RWPE2 (cell line): ENCODE measurements at places on chromosomes 7 and 10.
A peak's percentile ranks its signal among the peaks of the same experiment; 100 is the strongest.

GRCh38 chr10:90222372-90222771 is 521.0 kb downstream of the KIF20B start:
- no peak for DNase-seq

DNA sequence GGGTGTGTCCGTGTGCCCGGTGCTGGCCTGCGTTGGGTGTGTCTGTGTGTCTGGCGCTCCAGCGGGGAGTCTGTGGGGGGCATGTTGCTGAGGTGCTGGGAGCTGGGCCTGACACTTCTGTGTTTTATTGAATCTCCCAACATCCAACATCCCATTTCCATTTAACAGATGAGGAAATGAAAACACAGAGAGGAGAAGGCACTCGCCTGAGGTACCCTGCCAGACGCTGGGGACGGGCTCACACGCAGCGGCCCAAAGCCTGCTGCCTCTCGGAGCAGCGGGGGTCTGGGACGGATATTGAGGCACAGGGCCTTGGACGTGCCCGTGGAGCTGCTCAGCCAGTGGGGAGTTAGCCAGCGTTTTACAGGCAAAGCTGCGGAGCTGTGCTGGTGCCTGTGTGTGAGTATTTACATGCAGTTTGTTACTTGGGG is 133.9 kb downstream of the DNAJB6 start:
- no peak for DNase-seq

- no peak for DNase-seq
Observed at GRCh38 chr10:14259696-14260566, 70.8 kb downstream of the FRMD4A start.

GRCh38 chr7:91533996-91534395 is 269.8 kb downstream of the FZD1 start:
- no peak for DNase-seq

GRCh38 chr10:131944412-131944811 is 37.3 kb downstream of the BNIP3 start:
- DNase-seq: peak; percentile 24

DNA sequence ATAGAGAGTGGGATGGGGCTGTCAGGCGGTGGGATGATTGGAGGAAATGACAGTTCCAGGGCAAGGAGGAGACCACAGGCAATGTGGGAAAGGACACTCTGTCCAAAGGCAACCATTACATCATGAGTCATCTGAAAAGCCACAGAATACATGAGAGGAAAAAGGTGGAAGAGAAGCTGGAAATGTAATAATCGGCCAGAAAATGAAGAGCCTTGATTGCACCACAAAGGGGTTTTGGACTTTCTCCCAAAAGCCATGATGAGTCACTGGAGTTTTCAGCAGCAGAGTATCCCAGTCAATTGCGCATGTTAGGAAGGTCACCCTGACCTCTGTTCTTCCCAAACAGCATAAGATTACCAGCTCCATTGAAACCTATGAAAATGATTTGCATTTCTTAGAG is 222.0 kb downstream of the LHFPL3 start:
- no peak for DNase-seq

GRCh38 chr10:124709861-124710260 is 34.3 kb downstream of the FAM53B start:
- no peak for DNase-seq

DNA sequence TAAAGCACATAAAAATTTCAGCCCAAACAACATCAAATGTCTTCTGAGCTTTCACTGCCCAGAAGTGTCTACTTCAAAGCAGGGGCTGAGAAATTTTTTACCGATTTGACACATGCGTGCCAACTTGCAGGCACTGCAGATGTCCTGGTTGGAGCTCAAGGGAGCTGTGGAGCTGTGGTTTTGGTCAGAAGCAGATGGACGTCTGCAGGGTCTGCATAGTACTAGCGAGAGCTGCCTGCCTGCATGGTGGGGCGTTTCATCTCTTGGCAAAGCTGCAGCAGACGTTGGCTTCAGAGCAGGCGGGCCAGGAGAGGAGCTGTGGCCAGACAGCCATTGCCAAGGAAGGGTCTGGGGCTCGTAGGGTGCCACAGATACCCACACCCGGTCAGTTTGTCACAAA is 296.7 kb downstream of the GLRX3 start:
- DNase-seq: no peak

GRCh38 chr7:142585425-142585824 is 163.8 kb upstream of the PRSS1 start:
- DNase-seq: no peak

DNA sequence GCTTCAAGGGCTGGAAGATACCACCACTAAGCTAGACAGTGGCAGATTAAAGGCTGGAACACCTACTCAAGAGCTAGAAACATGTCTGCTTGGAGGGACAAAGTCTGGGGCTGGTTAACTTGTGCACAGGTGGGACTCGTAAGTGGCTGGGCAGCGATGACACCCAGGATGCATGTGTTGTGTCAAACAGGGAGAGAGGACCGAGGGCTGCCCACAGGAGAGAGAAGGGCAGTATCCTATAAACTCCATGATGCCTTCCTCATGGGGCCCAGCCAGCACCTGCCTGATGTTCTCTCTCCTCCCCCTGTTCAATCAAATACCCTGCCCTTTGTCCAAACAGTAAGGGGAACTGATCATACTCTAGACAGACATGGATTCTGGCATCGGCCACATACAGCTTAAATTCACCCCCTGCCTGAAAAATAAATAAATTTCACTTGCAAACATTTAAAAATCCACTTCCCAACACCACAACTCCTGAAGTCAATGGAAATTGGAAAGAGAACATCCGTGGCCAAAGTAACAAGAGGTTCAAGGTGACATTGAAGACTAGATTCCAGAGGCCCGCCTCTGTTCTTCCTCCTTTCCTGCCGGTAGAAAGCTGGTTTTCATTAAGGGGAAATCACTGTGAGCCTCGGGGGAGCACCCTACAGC is 50.6 kb downstream of the CHST15 start:
- DNase-seq: no peak

DNA sequence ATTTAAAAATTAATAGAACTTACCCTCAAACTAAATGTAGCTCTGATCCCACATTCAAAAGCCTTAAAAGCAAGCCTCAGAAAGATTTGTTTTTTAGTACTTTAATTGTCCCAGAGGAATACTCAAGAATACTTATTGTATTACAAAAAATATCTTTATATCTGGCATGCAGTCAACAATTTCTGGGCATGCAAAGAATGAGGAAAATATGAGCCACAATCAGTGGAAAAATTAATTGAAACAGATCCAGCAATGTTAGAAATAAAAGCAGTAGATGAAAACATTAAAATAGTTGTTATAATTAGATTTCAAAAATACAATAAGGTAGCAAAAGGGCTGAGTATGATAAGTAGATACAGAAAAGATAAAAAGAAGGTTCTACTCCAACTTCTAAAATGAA is 154.7 kb downstream of the PON1 start:
- no peak for DNase-seq

DNA sequence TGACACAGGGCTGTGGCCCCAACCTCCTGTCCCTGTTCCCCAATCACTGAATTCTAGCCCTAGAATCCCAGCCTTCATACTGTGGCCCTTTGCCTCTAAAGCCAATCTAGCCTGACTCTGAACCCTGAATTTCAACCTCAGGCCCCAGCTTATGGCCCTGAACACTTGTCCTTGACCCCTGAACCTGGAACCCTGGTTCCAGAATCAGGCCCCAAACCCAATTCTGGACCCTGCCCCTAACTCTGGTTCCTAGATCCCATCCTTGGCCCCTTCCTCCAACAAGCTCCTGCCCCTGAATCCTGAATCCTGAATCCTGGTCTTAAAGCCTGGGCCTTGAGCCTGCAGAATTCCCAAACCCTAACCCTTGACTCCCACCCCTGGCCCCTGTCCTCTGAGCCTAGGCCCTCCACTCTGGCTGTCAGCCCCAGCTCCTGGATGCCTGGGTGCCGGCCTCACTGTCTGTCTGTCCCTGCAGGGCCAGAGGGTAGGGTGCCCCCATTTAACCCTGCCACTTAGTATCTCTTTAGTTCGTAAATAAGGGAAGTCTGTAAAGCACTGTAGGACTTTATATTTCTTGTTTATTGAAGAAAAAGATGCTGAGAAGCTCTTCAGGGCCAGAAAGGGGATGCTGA is 1.3 kb downstream of the INPP5A start:
- peak; percentile 39 for DNase-seq

DNA sequence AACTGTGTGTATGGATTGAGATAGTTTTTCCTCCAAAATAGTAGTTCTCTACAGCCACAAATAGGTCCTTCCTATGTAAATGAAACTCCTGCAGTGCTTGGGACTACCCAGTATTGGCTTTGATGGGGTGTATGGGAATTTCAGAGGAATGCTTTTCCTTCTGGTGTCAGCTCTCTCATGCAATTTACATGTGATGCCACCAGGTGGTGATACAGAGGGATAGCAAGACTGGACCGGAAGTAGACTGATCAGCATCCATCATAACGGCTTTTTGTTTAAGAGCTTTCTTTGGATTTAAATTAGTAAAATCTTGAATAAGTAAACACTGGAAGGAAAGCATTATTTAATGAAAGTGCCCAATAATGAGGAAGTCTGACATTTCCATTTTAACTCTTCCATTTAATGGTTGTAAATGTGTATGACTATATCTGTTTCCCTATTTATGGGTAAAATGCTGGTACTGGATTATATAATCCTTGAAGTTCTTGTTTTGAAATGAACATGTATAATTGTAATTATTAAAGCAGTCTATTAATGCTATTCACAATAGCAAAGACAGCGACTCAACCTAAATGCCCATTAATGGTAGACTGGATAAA is 22.7 kb downstream of the DYNC1I1 start:
- no peak for DNase-seq

DNA sequence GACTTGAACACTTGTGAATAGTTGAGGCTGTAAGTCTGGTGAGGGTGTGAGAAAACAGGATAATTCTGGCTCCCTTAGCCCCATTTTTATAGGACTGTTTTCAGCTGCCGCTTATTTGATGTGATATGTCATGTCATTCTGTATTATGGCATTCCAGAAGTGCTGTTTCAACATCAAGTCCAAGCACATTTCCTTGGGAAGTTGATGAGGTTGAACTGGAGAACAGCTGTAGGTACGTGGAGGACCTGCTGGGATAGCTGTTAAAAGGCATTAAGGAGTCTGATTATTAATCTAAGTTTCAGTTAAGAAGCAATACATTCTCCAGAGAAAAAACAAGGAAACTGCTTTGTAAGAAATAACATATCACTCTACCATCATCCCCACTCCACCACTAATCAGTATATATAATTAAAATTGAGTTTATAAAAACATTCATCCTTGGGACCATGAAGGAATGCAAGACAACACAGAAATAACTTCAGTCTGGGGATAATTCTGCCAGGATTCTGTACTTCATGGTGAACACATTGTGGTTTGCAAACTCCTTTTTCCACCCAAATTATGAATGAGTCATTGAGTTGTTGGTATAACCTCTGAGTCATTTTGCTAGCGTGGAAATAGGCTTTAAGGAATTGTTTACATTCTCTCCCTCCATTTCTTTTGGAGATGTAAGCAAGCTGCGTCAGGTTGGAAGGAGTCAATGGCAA is 39.9 kb upstream of the TMEM229A start:
- no peak for DNase-seq

GRCh38 chr10:7856678-7857077 is 38.4 kb downstream of the TAF3 start:
- DNase-seq: no peak

- DNase-seq: no peak
Observed at GRCh38 chr7:128666200-128666599, 5.9 kb upstream of the GARIN1A start.

DNA sequence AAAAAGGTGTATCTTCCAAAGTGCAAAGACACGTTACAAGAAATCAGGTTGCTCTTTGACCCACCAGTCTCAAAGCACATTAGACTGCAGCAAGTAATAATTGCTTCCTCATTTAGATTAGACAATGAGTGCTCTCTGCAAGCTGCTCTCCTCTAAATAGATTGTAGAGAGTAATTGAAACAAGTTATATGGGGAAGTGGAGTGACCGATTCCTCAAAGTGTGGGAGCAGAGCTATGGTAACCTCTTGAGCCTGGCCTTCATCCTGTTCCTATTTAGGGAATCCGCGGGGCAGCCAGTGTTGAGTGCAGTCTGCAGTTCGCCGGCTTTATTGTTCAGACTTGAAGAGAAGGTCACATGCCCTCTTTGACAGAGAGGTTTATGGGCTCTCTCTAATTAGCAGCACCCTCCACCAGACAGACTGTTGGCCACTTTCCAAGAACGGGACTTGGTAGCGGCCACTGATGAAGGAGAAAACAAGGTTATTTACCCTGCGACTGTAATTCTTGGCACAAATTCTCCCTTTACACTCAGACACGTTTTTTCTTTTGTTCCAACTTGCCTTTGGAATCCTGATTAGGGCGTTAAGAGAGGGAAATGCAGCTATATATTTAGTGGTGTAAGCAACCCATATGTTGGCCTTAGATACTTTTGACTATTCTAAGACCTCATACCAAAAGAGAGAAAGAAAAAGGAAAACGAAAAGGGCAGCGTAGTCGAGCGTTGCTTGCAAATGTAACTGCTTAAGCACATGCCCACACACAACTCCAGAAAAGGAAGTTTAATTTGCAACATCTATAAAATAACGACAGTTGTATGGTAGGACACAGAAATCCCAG is 107.5 kb downstream of the REEP3 start:
- DNase-seq: no peak

- no peak for DNase-seq
Observed at GRCh38 chr10:13296476-13296875, 3.4 kb downstream of the PHYH start.

DNA sequence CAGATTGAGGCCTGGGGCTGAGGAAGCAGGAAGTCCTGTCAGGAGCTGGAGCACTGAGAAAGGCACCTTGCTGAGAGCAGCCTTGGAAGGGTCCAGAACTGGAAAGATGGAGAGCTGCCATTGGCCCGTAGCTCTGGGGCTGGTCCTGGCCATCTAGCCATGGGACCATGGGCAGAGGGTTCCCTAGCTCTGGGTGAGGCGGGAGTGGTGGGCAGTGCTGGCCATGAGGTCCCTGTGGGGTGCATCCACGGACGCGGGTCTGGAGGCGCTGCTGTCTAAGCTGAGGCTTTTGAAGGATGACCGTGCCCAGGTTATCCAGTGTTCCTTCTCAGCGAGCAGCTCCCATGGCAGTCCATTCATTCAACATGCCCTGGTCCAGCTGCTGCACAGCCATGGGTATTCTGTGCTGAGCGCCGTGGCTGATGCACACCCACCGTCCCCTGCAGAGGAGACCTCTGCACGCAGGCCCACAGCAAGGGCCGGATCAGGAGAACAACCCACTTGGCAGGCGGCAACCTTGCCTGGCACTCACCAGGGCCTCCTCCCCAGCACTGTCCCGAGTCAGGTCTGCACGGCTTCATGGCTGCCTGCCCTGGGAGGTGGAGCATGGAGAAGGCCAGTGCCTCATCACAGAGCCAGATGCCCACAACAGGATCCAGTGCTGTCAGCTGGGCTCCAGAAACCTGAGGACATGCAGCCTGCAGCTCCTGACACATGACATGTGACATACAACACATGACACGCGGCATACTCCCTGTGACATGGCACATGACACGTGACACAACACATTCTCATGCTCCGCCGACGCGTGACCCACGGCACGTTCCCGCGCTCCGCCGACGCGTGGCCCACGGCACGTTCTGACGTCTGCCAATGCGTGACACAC is 121.9 kb downstream of the INPP5A start:
- no peak for DNase-seq

- DNase-seq: no peak
Observed at GRCh38 chr10:100448951-100449350, 13.9 kb upstream of the WNT8B start.

GRCh38 chr7:35418716-35419390 is 165.0 kb upstream of the TBX20 start:
- no peak for DNase-seq

- DNase-seq: no peak
Observed at GRCh38 chr7:26515314-26515842, 223.7 kb downstream of the SNX10 start.
